ENCODE measurements at places on chromosomes 2 and 18. TPM values are rescaled to one million over a fixed set of nuclear protein-coding genes. Genes with fewer than 3 reads are reported as not detected.

HOXD3 gene
- 0.40 TPM for total RNA-seq

GRCh38 chr2:144452169-144452988 is 67.5 kb downstream of the ZEB2 start:
- DNase-seq: no peak

PTPN2 gene
- total RNA-seq: 31.8 TPM

MSH2 gene
- 14.4 TPM for total RNA-seq

- no peak for DNase-seq
These were observed 304.9 kb downstream of the STK39 start for GRCh38 chr2:167942366-167943081.

GRCh38 chr2:157880927-157881326 is 4.8 kb upstream of the ACVR1 start:
- DNase-seq: no peak

DNA sequence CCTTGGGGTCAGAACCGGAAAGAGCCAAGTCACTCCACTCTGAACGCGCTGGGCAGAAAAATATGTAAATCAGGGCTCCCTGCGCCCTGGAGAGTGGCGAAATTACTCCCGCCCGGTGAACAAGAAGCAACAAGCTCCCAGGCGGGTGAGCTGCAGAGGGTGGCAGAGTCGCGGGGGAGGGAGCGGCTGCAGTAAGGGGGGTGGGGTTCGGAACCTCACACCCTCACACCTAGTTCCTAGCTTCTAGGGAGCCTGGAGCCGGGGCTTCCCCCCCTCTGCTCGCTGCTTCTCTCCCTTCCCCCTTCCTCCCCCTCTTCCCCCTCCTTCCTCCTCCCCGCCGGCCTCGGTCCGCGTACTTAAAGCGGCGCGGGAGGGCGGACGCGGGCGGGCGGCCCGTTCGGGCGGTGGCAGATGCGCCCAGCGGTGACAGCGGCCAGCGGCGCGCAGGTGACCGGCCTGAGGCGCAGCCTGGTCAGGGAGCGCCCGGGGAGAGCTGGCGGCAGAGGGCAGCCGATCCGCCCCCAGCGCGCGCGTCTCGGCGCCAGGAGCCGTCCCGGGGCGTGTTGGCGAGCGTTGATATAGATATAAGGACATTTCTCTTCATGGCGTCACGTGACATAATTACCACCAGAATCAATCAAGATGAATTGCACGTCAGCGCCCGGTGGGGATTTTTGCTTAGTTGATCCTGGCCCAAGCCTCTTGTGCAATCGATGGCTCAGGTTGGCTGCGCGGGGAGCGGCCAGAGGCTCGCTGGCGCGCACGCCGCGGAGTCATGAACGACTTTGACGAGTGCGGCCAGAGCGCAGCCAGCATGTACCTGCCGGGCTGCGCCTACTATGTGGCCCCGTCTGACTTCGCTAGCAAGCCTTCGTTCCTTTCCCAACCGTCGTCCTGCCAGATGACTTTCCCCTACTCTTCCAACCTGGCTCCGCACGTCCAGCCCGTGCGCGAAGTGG is at the start of gene HOXD11:
TSS of gene HOXD11 (plus strand) at position 700 of the 959 bp plus-strand sequence. CDS start at position 776, 76 bp downstream.
- DNase-seq: no peak

PROC gene
- 2.1 TPM for total RNA-seq

CXCR1 gene
- not detected for total RNA-seq

- DNase-seq: no peak
These were observed 182.4 kb downstream of the CELF4 start for GRCh38 chr18:37383036-37383785.

ARMC9 gene
- 4.7 TPM for total RNA-seq

ALPI gene
- total RNA-seq: not detected

DNA sequence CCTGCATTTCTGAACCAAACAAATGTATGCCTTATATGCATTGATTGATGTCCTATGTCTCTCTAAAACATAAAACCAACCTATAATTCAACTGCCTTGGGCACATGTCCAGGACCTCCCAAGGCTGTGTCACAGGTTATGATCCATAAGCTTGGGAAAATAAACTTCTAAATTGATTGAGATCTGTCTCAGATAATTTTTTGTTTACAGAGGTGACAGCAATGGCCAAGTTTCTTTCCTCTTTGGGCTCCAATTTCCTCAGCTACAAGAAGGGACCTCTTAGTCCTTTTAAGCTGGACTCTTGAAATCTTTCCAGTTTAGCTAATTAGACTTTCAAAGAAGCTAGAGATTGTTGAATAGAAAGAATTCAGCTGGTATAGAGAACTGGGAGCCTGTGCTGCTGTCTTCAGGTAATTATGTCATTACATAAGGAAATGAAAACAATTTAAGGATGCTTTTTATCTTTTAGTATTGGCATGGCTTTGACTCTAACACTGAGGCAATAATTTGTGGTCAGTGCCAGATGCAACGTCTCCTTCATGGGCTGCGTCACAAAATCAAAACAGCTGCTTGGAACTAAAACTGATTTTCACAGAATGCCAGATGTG is 412.1 kb upstream of the TRIB2 start:
- DNase-seq: no peak

DNA sequence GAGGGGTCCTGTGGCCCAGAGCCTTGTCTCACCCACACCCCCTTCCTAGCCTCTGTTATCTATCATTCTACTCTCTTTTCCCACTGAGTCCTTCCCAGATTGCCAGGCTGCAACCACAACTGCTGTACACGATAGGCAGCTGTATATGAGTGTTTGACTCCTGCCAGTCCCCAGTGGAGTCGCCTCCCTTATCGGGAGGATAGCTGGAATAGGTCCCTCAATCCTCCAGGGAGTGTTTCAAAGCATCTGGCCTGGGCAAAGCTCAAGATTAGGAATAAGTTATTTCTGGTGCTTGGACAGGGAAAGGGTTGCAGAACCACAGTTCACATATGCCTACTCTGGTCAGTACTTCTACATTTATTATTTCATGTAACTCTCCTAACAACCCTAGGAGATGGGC is 4.8 kb downstream of the MSGN1 start:
- no peak for DNase-seq

DNA sequence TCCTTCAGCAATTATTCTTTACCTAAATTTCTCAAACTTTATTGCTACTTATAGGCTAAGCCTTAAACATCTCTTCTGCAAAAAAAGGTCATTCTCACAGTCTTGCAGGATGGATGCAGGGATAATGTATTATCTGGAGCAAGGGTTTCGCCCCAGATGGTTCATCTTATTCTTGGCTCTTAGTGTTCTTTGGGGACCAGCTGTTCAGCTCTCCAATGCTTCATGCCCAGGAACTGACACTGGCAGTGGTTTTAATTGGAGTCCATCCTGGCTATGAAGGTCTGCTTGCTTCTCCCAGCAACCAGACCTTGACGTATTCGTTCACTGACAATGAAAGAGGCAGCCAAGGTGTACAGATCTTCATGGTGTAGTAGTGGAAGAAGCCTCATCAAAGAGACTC is 331.9 kb downstream of the SLC8A1 start:
- DNase-seq: no peak

GRCh38 chr2:187640926-187641510 is 86.8 kb upstream of the TFPI start:
- DNase-seq: no peak

ANO7 gene
- 0.59 TPM for total RNA-seq

DPP4 gene
- 0.97 TPM for total RNA-seq

- DNase-seq: no peak
These were observed 30.3 kb upstream of the LPIN1 start for GRCh38 chr2:11715987-11716652.

XIRP2 gene
- not detected for total RNA-seq

DNA sequence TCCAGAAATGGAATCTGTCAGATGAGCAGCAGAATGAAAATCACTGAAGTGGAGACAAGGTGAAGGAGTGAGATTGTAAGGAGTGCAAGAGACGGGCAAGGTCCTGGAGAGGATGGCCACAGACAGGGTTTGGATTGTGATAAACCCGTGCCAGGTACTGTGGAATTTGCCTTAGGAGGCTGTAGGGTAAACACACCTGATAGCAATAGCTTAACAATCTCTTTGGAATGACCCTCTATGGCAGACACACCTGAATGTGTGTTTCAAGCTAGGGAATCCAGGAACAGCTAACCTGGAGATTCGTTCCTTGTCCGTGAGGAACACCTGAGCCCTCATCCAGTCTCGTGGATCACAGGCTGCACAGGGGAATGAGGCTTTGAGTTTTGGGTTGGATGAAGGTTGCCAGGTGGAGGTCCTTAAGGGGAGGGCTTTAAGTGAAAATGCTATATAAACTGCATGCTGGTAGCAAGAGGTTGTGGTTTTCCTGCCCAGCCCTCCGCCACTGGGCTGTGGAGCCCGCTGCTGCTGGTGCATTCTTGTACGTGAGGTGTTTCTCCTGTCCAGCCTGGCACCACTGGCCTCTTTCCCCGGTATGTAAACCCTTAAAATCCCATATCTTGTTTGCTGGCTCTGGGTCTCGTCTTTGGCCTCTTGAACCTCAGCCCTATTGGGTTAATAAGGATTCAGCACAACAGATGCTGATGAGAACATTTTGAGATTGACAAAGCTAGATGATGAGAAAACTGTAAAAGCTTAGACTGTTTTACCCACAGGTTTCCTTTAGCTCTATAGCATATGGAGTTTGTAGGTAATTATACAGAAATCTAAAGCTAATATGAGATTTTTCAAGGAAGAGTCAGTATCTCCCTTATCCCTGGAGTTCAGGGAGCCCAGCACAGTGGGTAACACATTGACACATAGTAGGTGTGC is 117.9 kb downstream of the ARHGAP15 start:
- no peak for DNase-seq

- DNase-seq: no peak
These were observed 89.9 kb downstream of the ERBB4 start for GRCh38 chr2:212448698-212449097.

DNA sequence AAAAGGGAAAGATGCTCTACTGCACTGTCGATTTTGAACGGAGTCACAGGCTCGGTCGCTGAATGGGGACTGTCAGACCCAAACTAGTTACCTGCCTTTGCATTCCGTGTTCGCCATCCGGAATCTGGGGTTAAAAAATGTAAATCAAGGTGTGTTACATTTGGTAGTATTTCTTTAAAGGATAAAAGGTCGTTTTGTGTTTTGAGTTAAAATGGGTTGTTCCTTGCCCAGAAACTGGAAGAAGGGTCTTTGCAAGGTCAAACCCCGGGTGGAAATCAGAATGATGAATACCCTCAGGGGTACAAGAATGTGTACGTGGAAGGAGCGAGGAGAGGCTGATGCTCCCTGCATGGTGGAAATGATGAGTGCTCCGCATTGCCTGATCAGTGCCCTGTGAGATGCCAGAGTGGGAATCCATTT is 1.0 kb downstream of the VSNL1 start:
- no peak for DNase-seq

MRPS9 gene
- 20.5 TPM for total RNA-seq

FAM110C gene
- 68.0 TPM for total RNA-seq

IL1R2 gene
- total RNA-seq: 24.1 TPM

DNA sequence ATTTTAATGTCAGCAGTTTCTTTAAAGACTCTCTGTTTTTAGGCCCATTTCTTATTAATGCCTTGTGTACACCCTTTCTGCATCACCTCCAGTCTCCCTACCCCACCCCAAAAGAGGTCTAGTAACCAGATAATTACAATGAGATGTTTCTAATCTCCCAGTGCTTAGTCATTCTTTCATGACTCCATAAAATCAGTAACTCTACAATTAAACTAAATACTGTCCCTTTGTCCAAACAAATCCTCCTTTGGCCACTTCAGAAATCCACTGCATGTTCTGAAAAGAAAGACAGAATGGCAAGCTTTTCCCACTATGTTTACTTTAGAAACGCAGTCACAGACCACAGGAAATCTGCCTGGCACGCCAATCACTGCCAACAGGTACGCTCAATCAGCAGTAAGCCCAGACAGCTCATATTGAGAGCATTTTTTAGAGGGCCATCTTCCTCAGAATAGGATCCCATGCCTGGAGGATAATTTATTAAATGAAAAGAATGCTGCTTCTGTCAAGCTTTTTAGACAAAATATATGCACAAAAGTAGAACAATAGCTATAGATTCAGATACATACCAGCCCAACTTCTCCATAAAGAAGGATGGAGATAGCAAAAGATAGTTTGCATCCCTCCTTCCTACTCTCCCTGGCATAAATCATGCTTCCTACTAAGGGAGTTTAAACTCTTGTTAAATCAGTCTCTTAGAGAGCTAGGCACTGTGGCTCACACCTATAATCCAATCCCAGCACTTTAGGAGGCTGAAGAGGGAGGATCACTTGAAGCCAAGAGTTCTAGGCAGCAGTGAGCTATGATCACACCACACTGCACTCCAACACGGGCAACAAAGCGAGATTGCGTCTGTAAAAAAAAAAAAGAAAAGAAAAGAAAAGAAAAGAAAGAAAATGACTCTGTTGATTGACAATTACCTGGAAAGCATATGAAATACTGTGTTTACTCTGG is 14.6 kb downstream of the CLASP1 start:
- DNase-seq: no peak

RAD51AP2 gene
- total RNA-seq: 0.19 TPM

- no peak for DNase-seq
These were observed 22.9 kb upstream of the TMEM87B start for GRCh38 chr2:112032224-112032586.

STEAP3 gene
- 18.1 TPM for total RNA-seq

DNA sequence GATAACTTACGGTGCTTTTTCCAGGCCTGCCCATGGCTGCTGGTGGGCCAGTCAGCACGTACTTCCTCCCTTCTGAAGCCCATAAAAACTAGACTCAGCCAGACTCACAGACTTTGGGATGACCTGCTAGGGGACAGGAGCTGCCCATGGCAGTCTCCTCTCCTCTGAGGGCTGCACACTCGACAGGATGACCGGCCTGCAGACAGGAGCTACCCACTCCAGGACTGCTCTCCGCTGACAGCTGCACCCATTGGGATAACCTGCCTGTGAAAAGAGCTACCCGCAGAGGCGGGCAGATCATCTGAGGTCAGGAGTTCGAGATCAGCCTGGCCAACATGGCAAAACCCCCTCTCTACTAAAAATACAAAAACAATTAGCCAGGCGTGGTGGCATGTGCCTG is 75.4 kb downstream of the EPB41L3 start:
- DNase-seq: no peak

GRCh38 chr18:13136904-13137669 is 81.5 kb upstream of the LDLRAD4 start:
- DNase-seq: no peak

PHOSPHO2 gene
- total RNA-seq: 3.6 TPM

C2orf78 gene
- total RNA-seq: not detected

DNA sequence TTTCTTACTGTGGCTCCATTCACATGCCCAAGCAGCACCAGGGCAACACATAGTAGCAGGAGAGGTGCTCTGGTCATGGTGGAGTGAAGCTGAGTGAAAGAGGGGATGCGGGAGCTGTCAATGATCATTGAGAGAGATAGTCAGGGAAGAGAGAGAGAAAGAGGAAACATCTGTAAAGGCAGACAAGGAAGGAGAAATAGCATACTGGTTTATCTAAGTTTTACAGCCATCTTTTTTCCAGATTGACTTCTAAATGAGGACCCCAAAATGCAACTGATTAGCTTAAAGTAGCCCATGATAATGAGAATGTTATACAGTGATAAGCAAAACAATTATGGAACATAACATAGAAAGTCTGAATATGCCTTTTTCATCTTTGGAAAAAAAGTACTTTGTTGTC is at the start of gene C2orf66:
TSS of gene C2orf66 (minus strand) at position 96 of the 400 bp plus-strand sequence. CDS start at position 77, 19 bp downstream.
- no peak for DNase-seq
